ENCODE measurements at places on chromosomes 12 and 14.
A peak's percentile ranks its signal among the peaks of the same experiment; 100 is the strongest.

DNA sequence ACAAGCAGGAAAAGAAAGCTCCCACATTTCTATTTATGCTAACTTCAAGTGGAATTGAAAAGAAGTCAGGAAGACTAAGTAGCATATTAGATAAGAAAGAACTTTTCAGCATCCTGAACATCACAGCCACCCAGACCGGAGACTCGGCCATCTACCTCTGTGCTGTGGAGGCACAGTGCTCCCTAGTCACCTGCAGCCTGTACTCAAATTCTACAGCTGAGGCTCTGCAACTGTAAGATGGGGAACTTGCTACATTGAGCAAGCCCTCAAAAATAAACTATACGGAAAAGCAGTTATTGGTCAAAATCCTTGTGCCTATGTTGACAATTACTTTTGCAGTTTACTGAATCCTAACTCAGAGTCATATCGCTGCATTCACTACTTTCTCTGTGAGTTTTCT, 361.9 kb downstream of the DAD1 start:
- no peak for DNase-seq

- no peak for DNase-seq
Observed at GRCh38 chr12:118033902-118034301, 17.4 kb downstream of the RFC5 start.

- DNase-seq = no peak
Observed at GRCh38 chr14:39372656-39373055, 59.6 kb downstream of the FBXO33 start.

GRCh38 chr12:129550353-129550752, 353.5 kb downstream of the TMEM132D start:
- peak; percentile 100 for DNase-seq

- peak; percentile 10 for DNase-seq
Observed at GRCh38 chr14:63659726-63660125, 18.1 kb upstream of the WDR89 start.

- DNase-seq = no peak
Observed at GRCh38 chr14:72275242-72275641, 343.0 kb downstream of the RGS6 start.

- no peak for DNase-seq
Observed at GRCh38 chr12:69653703-69654102, 43.0 kb upstream of the LRRC10 start.

DNA sequence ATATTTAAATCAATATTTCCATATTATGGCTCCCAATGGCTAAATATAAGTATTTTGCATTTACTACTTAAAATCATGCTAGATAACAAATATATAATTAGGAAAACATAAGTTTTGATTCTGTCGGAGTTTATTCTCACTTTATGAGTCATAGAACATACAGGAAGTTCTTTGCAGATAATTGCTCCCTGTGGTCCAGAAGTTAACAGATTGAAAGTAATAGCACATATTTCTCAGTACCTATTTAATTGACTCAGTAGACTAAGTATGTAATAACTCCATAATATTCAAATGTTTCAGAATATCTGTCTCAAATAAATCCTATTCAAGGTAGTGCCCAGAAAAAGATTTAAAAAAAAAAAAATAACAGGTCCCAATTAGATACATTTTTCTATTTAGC, 806.0 kb upstream of the ATXN7L3B start:
- no peak for DNase-seq

DNA sequence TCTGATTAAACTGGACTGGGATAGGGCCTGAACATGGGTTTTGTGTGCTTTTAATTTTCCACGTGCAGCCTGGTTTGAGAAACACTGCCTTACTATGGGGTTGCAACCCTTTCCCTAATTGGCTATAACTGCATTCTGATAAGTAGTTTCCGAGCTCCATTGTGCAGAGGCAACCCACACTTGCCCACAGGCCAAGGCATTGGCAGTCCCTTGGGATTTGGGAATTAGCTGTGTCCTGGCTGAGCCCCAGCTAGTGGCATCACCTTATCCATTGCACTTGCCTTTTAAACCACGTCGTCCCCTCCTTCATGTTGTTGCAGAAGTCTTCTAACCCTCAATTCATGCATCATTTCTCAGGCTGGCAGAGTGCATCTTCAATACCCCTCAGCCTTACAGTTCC, 10.2 kb downstream of the VCPKMT start:
- no peak for DNase-seq

GRCh38 chr12:120798696-120799095, 73.1 kb downstream of the ACADS start:
- no peak for DNase-seq

GRCh38 chr12:120402217-120402616, 33.3 kb upstream of the MSI1 start:
- DNase-seq = no peak
